ENCODE measurements at places on chromosomes 3 and 15.

- no peak for DNase-seq
These were observed 3.1 kb downstream of the CD86 start for GRCh38 chr3:122058294-122058693.

- DNase-seq: no peak
These were observed 50.3 kb downstream of the MRPS25 start for GRCh38 chr3:15014606-15015328.

DNA sequence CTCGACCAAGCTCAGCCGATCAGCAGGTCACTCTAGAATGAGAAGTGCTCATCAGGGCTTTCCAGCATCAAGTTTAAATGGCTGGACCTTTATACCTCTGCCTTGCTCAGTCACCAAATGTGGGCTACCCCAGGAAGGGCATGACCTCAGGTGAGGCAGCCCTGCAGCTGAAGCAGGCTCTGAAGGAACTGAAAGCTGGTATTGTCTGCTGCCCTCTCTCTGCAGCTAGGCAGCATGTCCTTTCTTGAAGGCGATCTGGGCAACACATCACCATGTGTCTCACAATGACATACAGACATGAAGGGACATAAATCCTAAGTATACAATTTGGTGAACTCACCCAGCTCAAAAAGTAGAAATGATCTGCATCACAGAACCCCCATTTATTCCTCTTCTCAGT, 38.7 kb upstream of the ARID3B start:
- DNase-seq: no peak

DNA sequence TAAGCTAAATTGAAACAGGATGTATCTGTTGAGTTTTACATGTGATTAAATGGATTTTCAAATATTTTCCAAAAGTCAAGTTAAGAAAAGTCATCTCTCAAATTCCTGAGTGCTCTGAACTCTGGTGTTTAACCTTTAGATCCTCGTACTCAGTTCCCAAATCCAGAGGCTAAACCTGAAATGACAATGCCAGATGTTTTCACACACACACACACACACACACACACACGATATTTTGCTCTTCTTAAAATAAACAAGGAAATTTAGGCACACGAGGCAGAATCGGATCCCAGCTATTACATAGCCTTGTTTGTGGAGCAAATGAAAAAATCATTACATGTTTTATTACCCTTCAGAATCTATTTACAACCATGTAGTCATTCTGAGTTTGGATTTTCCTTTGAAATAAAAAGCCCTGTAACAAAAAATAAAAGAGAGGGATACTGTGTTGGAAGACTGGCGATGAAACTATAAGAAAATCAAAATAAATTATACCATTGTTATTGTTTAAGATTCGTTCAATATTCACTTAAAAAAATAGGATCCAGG, 20.6 kb upstream of the UBE2E1 start:
- DNase-seq: no peak

DNA sequence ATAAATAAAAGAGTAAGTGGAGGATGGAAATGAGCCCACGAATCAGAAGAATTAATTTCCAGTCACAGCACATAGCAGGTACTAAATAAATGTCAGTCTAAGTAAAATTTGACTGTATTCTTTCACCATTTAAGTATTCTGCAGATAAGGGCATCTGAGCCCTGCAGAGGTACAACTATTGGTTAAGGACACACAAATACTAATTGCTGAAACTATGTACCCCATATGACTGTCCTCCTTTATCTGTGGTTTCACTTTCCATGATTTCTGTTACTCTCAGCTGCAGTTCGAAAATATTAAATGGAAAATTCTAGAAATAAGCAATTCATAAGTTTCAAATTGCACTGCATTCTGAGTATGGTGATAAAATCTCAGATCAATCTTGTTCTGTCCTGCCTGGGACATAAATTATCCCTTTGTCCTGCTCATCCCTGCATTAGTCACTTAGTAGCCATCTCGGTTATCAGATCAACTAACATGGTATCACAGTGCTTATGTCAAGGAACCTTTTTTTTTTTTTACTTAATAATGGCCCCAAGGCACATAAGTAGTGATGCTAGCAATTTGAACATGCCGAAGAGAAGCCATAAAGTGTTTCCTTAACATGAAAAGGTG, 95.1 kb downstream of the LSAMP start:
- DNase-seq: no peak

DNA sequence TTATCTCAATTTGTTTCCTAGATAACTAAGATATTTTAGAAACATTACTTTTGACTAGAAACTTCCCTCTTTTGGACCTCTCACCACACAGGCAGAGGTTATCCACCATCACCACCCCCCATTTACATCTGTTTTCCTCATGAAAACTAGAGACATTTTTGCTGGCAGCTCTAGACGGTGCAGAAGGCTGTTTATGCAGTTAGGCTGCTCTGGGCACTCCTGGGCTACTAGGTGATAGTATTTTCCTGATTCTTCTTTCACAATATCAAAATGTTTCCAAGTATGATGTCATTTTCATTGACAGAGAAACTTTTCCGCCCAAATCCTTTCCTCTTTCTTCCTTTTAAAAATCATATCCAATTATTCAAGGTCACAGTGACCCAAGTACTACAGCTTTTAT, 67.1 kb downstream of the PLOD2 start:
- DNase-seq: no peak

DNA sequence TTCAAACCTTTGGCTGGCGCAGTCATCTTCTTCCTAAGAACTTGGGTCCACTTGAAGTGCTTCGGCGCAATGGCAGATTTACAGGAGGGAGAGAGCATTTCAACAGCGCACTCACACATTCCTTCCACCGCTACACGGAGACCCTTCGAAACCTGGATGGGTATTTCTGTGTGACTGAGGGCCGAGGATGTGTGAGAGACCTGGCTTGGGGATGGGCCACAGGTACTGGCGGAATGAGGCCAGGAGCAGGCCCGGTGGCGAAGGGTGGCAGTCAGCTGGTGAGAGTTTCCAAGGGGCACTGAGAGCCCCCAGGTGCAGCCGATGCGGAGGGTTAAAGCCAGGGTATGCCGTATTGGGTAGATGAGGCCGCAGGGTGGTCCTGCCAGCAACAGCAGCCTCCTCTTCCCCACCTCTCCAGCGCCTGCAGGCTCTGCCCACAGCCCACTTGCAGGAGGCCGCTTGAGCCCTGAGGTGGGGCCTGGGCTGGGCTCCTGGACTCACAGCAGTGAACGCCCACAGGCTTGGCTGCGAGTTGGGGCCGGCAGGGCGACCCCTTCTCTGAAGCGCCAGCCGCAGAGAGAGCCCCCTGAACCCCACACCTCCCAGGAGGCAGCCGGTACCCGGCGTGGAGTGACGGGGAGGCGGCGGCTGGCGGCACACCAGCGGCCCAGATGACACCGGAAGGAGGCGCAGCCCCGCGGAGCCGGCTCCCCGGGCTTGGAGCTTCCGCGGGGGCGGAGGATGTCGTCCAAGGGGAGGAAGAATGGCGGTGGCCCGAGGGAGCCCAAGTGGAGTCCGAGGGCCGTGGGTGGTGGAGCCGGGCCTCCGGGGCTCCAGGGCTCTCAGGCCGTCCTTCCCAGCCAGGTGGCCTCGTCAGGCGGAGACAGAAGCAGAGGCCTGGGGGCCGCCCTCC, 166.5 kb downstream of the NSMCE3 start:
- no peak for DNase-seq

DNA sequence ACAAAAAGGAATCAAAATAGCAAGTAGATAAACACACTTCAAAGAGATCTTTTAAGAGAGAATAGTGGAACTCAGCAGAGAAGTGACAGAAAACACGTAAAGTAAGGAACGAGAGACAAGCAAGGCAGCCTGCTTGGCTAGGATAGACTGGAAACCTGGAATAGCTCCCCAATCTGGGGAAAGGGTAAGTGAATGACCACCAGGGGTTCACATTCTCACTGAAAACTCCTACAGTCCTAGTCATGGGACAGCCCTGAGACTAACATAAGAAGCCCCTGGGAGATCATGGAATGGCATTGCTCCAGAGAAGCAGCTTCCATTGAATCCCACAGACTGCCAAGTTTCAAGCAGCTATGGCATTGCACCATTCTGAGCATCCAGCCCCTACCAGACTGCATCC, 363.6 kb upstream of the ARPP21 start:
- DNase-seq: no peak

- DNase-seq: peak; percentile 94
These were observed 77.7 kb downstream of the OCA2 start for GRCh38 chr15:28021281-28022039.

DNA sequence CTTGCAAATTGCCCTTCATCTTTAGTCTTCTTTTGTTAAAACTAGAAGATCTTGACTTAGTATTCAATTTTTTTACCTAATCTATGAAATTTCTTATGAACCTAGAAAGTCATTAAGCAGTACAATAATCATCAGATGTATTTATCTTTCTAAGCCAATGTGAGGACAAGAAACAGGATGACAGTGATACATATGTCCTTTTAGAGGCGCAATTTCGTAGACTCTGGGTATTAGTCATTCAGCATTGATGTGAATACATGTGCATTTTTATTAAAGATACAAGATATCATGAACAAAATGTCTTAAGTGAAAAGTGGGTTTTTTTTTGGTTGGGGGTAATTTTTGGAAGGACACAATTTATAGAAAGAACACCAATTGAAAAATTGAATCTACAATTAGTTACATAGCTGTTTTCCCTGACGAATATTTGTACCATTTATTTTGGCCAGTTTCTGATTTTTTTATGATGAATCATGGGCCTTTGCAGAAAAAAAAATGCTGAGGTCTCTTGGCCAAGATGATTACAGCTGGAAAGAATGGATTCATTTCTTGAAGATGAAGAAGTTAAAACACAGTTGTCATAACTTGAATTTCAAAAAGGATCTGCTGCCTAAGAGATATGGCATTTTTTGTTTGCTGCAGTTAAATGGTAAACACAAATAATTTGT, 48.9 kb upstream of the AGTR1 start:
- DNase-seq: no peak

All from NCI-H1105 treated with DMSO at 0.1 percent for 48 hours (cell line).